ENCODE measurements at places on chromosomes 7 and 10.

- no peak for DNase-seq
These were observed 57.6 kb downstream of the MMRN2 start for GRCh38 chr10:86899670-86900276.

DNA sequence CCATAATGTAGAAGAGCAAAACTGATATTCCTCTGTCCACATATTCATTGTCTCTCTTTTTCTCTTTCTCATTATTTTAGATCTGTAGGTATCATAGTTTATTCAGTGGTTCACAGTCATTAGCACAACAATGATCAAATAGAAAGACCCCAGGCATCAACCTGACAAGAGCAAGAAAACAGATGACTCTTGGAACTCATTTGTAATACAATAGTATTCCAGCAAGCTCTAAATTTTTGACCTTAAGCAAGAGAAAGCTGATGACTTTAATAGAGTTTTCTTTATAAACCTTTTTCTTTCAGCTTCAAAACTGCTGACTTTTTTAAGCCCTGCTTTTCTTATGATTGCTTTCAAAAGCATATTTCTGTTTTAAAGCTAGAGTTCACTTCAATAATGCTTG, 507.5 kb upstream of the SORCS1 start:
- no peak for DNase-seq

DNA sequence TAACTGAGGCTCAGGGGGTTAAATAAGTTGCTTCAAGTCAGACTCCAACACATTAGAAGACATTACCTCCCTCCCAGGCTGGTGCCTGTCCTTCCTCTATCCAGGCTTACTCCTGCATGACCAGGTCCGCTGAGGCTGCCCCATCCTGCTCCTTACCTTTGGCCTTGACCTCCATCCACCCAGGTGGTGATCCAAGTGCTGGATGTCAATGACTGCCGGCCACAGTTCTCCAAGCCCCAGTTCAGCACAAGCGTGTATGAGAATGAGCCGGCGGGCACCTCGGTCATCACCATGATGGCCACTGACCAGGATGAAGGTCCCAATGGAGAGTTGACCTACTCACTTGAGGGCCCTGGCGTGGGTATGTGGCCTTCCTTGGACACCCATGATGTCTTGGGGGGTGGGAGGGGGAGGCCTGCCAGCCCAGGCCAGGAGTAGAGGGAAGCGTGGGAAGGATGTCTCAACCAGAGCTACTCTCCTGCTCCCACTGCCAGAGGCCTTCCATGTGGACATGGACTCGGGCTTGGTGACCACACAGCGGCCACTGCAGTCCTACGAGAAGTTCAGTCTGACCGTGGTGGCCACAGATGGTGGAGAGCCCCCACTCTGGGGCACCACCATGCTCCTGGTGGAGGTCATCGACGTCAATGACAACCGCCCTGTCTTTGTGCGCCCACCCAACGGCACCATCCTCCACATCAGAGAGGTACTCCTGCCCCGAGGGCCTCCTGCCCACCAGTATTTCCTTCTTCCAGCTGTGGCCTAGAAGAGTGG, 29.6 kb upstream of the VSIR start:
- no peak for DNase-seq

DNA sequence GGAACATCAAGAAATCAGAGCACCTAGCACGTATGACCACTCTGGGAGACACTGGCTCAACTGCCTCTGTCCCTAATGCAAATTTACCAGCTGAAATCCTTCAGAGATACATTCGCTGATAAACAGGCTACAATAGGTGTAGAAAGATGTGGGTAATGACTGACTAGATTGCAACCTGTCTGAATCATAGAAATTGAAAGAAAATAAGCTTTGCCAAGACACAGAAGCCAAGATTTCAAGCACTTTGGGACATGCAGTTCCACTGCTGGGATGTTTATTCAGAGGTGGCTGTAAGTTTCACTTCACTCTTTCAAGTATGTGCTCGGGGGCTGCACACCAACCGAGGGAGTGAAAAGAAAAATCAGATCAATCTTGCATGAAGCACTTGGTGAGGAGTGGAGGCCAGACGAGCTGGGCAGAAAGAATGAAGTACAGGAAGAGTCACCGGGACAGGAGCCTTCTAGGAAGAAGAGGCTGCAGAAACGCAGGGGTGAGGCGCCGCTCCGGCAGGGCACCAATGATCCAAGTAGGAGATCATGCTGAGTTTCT, 276.7 kb downstream of the PARD3 start:
- DNase-seq: no peak

- DNase-seq: no peak
These were observed 24.7 kb downstream of the AUTS2 start for GRCh38 chr7:69622960-69623359.

DNA sequence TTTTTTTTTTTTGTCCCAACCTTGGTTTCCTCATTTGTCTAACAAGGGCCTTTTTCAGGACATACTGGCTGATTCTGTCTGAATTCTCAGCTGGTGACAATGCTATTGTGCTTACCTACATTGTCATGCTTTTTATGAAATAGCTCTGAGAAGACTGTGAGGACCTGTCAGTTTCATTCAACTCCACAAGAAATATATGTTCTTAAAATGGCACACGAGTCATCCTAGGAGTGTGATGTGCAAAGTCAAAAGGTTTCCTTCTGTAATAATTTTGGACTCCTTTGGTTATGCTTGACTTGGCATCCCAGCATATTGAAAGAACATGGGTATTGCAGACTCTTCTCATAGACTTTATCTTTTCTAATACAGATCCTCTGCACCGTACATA, 316.0 kb downstream of the GFRA1 start:
- DNase-seq: no peak

GRCh38 chr10:62268027-62268398, 631 bp downstream of the RTKN2 start:
- no peak for DNase-seq

- DNase-seq: no peak
These were observed 113.2 kb upstream of the LANCL2 start for GRCh38 chr7:55251911-55252310.

GRCh38 chr7:132098327-132098726, 477.9 kb downstream of the PLXNA4 start:
- no peak for DNase-seq

DNA sequence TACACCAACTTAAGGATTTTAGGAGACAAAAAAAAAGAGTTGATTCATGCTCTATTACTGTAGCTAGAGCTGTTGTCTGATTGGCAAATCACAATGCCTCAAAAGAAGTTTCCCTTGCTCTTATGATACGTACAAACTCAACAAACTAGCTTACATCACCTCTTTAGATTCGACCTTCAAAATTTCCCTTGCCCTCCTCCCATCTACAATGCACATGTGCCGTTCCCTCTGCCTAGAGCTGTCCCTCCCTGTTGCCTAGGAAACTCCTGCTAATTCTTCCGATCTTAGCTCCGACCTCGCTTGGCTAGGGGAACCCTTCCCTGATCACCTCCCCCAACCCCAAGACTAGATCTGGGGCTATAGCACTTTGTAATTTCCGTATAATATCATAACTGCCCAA, 55.4 kb downstream of the MAP3K8 start:
- DNase-seq: no peak

GRCh38 chr10:81915504-81915897, 40.5 kb downstream of the NRG3 start:
- DNase-seq: no peak

DNA sequence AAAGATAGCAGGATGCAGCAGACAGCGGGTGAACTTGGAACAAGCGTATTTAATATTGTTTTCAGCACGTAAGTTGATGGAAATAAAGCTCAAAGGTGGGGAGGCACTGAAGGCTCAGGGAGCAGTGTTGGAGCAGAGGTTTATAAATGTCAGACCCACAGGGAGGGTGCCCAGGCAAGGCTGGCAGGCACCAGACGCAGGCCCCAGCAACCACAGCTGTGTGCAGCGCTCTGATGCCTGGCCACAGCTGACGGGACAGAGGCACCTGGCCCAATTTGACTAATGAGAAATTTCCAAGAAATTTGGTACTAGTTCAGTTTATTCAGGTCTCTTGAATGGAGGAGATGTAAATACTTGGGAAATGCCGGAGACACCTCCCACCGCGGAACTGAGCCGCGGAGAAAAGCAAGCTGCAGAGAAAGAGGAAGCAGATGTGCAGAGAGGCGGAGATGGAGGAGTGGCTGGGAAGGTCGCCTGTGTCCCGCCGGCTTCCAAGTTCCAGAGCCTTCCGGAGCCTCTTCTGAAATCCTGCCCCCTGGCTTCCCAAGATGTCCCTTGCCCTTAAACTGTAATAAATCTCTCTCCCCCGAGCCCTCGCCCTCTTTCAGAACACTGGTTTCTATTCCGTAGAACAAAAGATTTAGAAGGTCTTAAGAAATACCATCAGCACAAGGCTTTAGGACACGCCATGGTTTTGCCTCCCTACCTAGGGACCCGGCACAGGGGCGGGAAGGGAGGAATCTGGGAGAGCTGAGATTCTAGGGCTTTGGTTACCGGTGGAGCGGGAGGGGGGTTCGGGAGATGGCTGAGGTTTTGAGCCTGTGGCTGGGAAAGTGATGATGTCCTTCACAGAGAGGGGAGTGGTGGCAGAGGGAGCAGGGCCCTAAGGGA, 38.4 kb upstream of the PLXNA4 start:
- DNase-seq: no peak

- DNase-seq: no peak
These were observed 3.1 kb upstream of the ELFN1 start for GRCh38 chr7:1666823-1667565.

DNA sequence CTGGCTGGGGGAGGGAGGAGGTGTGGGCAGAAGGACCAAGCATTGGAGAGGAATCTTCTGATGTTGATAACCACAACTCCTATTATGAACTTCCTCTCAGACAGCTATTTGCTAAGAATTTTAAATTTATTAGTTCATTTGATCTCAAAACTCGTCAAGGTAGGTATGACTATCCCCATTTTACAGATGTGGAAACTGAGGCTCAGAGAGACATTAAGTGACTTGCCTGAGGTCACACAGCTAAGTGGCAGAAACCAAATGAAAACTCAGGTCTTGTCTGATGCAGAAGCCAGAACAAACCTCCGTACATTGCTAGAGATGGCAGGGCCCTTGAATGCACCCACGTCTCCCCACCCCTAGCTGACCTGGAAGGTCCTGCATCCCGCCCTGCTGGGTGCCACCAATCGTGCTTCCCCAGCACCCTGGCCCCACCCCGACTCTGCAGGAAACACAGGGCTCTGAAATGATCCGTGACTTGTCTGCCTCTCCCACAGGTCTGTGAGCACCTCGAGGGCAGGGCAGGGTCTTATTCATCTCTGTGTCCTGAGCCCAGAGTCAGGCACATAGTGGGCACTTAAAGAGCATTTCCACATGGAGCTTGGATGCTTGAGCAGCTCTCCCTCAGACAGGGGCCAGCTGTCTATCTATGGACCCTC, 5.6 kb upstream of the PALD1 start:
- DNase-seq: no peak

- DNase-seq: no peak
These were observed 381.1 kb upstream of the SEMA3D start for GRCh38 chr7:85567983-85568382.

- no peak for DNase-seq
These were observed 732.8 kb downstream of the POM121L12 start for GRCh38 chr7:53768186-53768585.

DNA sequence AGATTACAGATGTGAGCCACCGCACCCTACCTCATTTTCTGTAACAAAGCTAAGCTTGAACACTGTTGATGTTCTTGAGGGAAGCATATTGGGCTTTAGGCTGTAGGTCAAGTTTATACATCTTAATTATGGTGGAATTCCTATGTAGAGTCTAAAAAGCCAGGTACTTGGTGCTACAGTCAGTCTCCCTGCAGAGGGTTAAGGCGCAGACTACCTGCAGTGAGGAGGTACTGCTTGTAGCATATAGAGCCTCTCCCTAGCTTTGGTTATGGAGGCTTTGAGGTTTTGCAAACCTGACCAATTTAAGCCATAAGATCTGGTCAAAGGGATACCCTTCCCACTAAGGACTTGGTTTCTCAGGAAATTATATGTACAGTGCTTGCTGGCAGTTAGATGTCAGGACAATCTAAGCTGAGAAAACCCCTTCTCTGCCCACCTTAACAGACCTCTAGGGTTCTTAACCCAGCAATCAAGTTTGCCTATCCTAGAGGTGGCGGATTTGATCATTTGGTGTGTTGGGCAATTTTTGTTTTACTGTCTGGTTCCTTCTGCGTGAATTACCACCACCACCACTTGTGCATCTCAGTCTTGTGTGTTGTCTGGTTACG, 6.0 kb downstream of the PPIA start:
- no peak for DNase-seq

GRCh38 chr7:140003913-140004382, 58.8 kb downstream of the PARP12 start:
- DNase-seq: no peak

GRCh38 chr7:111931958-111932357, 274.2 kb downstream of the DOCK4 start:
- no peak for DNase-seq

DNA sequence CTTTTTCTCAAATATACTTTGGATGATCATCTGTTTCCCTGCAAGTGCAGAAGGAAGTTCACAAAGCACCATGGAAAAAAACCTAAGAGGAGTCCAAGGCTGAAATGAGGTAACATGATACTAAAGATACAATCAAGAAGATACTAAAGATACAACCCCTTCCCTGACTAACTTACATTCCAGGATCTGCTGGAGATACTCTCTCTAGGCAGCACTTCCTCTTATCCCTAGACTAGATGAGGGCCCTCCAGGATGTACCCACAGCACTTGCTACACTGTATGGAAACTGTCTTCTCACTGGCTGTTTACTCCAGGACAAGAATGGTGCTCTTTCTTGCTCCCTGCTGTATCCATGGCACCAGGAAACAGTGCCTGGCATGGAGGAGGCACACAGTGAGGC, 116.4 kb upstream of the NFE2L3 start:
- DNase-seq: no peak

DNA sequence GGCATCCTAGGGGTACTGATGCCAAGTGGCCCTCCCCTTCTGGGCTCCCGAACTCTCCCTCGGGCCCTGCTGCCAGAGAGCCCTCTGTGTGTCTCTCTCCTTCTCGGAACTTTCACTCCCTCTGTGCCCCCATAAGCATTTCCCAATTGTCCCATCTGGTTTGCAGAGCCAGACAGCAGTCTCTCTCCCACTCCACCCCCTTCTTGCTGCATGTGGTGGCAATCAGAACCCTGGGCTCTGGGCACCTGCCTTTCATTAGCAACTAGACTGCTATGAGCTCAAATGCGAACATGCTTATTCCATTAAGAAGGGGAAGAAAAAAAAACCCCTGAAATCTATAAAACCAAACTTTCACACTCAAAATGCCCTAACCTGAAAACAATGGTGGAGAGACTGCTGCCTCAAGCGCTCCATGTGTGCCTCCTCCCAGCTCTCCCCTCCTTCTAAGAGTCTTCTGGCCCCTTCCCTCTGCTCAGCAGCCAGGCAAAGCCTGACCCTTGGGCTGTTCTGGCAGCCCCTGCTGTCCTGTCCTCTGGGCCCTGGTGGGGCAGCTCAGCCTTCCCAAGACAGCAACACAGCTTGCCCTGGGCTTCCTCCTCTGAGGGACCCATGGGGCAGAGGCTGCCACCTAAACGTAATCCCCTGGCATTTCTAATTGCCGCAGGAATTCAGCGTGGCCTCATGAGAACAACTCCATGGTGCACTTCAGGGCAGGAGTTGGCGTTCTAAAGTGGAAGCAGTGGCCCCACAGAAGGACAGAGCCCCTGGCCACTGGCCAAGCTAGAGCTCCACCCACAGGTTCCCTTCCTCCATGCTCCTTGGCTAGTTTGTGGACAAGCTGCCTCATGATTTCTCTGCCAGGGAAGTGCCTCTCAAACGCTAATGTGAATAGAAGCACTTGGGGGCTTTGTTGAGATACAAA, 415.4 kb downstream of the PLXNA4 start:
- no peak for DNase-seq

GRCh38 chr10:126201603-126202002, 186.7 kb downstream of the ADAM12 start:
- DNase-seq: no peak

GRCh38 chr7:110888641-110889040, 202.3 kb upstream of the LRRN3 start:
- DNase-seq: no peak

Measured in stimulated activated CD8-positive, alpha-beta memory T cell treated with anti-CD3 and anti-CD28 coated beads, Interleukin-7, amount 100 ng/mL, for 24 hours (primary cell).